Stimulated activated CD4-positive, alpha-beta T cell treated with anti-CD3 and anti-CD28 coated beads, Interleukin-1b, Interleukin-23, amount 100 ng/mL, for 1 hour (primary cell): ENCODE measurements at places on chromosomes 4 and X.
A peak's percentile ranks its signal among the peaks of the same experiment; 100 is the strongest.

DNA sequence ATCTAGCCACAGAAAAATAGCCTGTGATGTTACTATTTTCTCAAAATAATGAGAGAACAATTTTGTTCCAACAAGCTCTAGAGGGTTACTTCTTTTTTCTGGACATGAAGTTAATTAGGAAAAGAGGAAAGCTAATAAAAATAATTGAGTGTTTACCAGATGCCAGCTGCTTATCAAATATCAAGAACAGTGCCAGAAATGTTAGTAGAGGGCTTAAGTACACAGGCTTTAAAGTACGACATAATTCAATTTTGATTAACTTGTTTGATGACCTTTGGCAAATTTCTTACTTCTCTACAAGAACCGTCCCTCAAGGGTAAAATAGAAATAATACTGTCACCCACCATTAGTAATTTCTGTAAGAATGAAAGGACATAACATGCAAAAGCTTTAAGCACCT lies 977.0 kb downstream of the FSTL5 start:
- no peak for DNase-seq

DNA sequence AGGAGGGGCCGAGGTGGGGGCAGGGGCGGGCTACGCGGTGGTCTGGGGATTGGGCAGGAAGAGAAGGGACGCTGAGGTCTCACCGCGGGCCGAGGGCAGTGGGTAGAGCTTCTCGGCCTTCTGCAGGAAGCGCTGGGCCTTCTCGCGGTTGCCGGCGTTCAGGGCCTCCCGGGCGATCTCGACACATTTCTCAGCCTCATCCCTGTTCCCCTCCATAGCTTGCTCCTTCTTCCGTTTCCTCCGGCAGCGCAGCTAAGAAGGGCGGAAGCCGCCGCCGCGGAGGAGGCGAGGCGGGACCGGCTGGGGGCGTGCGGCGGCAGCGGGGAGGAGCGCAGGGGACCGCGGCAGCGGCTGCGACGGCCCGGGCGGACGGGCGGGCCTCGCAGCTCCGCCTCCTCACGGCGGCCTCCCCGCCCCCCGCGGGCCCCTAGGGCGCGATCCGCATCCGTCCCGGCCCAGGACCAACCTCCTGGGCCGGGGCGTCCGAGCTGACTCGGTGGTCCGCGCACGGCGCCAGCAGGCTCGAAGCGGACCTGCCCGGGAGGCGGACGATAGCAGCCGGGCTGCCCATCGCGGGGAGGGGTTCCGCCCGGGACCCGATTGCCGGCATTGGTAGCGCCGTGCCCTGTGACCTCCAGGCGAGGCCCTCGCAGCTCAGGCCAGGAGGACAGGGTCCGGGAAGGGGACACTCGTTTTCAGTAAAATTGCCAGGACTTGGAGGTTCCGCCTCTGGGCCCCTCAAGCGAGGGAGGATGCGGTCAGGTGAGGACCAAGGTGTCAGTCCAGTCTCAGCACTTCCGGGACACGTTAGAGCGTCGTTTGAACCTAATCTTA lies at the start of gene DNAJB14:
Gene DNAJB14 (minus strand): TSS at position 263 of the 834 bp plus-strand sequence. CDS start 47 bp downstream, at position 216.
- peak; percentile 57 for DNase-seq

GRCh38 chr4:173076903-173077634 lies 91.5 kb upstream of the GALNT7 start:
- DNase-seq = no peak

GRCh38 chr4:124329134-124329533 lies 383.4 kb downstream of the ANKRD50 start:
- no peak for DNase-seq

GRCh38 chrX:8405631-8406030 lies 59.0 kb upstream of the VCX3B start:
- no peak for DNase-seq

- DNase-seq = no peak
Observed at GRCh38 chr4:20983763-20984575, 283.7 kb downstream of the PACRGL start.

DNA sequence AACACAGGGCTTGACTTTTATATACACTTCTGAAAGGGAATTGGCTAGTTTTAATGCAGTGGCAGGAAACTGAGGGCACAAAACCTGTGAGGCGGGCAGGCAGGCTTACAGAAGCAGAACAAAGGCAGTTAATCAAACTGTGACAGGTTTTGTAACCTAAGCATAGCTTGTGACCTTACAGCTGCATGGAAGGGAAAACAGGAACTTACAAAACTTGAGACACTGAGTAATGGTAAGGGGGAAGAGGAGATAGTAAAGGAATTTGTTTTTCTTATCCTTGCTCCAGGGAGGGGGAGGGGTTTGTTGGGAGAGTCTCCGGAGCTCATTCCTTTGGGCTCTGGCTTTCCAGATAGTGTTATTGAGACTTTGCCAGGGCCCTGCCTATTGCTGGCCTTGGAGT lies 55.6 kb downstream of the SLITRK4 start:
- no peak for DNase-seq

DNA sequence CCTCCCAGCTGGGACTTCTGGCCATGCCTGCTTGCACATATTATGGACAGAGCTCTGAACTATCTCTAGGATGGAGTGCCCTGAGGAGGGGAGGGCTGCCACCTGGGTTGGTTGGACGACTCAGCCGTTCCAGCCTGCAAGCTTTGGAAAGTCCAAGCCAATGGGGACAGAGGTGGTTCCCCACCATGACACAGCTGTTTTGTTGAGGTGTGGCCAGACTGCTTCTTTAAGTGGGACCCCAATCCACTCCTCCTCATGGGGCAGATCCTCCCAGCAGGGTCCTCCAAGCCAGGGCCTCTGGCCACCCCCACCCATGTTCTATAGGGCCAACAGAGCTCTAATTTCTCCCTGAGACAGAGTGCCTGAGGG lies 22.7 kb downstream of the F8A3 start:
- no peak for DNase-seq

- DNase-seq = no peak
Observed at GRCh38 chr4:89365776-89366175, 58.2 kb upstream of the GPRIN3 start.

DNA sequence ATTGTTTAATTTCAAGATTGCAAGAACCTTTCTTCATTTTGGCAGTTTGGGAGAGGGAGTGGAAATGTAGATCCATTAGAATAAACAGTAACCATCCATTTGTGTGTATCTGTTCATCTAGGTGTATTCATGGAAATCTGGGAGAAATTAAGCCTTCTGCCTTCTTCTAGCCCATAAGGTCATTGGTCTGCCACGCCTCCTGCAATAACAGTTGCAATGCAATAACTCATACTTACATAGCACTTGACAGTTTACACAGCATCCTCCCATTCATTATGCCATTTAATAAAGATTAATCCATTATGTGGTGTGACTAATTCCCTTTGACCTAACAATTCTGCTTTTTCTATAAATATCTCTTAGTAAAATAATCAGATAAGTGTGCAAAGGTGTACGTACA lies 42.6 kb downstream of the SHROOM4 start:
- DNase-seq = no peak

GRCh38 chr4:14752341-14753046 lies 249.8 kb upstream of the CPEB2 start:
- DNase-seq = no peak

DNA sequence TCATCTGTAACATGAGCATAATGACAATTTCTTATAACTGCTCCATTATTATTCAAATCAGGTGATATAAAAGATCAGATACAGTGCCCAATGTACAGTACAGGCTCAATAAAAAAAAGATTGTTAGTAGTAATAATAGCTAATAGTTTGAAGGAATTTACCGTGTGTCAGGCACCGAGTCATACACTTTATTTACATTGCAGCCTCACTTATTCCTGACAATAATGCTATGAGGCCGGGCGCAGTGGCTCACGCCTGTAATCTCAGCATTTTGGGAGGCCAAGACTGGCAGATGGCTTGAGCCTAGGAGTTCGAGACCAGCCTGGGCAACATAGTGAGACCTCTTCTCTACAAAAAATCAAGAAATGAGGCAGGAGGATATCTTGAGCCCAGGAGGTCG lies 10.1 kb upstream of the MAP7D3 start:
- DNase-seq = no peak

DNA sequence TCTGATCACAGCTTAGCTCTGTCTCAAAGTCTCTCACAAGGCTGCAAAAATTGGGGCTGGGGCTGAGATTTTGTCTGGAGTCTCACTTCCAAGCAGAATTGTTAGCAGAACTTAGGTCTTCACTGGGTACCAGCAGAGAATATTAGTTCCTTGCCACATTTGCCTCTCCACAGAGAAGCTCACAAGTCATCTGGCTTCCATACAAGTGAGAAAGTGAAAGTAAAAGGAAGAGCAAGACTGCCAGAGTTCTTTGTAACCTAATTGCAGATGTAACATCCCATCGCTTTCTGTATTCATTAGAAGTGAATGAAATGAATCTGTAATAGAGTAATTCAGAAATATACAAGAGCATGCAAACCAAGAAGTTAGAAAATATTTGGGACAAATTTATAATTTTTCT lies 624.1 kb upstream of the GNPDA2 start:
- no peak for DNase-seq

- DNase-seq = no peak
Observed at GRCh38 chr4:89929425-89930159, 34.9 kb downstream of the MMRN1 start.

GRCh38 chr4:147689067-147689466 lies 5.1 kb upstream of the PRMT9 start:
- DNase-seq = no peak

- no peak for DNase-seq
Observed at GRCh38 chr4:58553679-58554078, 1443.5 kb upstream of the IGFBP7 start.

- DNase-seq = no peak
Observed at GRCh38 chr4:109462297-109462696, 28.7 kb downstream of the SEC24B start.

- DNase-seq = no peak
Observed at GRCh38 chr4:152965611-152966010, 29.5 kb downstream of the FHDC1 start.

- no peak for DNase-seq
Observed at GRCh38 chr4:148649652-148650331, 207.6 kb upstream of the NR3C2 start.
